ENCODE measurements at places on chromosomes 11 and 22.

GRCh38 chr22:30780026-30780425 is 85.4 kb downstream of the OSBP2 start:
- DNase-seq, result no peak

- no peak for DNase-seq
Measured at GRCh38 chr22:26482161-26482560, 1.4 kb downstream of the HPS4 start.

- DNase-seq, result peak; percentile 74
Measured at GRCh38 chr11:110148775-110149744, 55.9 kb downstream of the ZC3H12C start.

DNA sequence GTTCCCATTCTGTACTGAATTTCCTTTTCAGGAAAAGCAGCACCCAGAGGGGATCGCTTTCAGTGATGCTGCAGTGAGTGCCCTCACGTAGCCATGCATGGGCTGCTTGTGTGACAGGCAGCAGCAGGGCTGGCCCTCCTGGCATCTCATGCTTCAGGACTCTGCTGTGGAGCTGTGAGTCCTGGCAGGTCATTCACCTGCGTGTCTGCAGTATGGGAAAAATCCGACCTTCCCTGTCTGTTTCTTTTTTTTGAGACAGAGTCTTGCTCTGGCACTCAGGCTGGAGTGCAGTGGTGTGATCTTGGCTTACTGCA is 13.4 kb downstream of the GLB1L2 start:
- no peak for DNase-seq

GRCh38 chr22:42630211-42630610 is 10.2 kb downstream of the ATP5MGL start:
- no peak for DNase-seq

DNA sequence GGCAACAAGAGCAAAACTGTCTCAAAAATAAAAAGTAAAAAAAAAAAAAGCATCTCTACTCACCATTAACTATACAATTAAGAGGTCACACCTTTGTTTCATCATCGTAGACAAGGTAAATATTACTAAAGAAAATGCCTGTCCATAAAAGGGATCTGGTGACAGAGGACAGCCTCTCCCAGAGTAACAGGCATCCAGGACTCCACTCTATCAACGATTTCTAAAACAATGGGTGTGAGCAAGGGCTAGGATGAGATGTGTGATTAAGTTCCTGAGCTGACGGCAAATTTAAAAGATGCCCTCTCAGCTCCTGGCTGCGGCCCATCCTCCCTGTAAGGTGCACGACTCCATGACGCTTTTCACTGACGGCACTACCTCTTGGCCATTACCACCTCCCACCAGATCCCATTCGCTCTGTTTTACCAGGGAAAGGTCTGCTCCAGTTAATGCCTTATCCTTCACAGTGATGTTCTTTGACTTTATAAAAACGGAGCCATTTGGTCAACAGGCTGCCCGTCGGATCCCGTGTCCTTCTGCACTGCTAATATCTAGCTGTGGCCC is 2.3 kb upstream of the TMEM45B start:
- no peak for DNase-seq

DNA sequence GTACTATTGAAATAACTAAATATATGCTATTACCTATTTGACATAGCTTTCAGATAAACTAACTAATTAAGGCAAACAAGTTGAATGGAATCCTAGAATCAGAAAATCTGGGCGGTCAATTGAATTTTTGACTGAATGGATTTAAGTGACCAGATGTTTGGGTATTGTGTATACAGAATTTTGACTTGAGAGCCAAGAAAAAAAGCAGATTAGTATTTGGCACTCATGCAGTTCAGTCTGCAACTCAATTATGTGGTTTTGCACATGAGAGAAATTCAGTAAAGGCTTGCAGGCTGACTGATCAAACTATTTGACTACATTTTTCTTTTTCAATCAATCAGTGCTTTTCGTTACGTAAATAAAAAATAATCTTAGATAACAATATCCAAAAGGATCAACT is 254.8 kb downstream of the GUCY1A2 start:
- DNase-seq, result no peak

- DNase-seq, result no peak
Measured at GRCh38 chr11:3007404-3008010, 15.4 kb upstream of the NAP1L4 start.

GRCh38 chr11:78672850-78673620 is 98.4 kb upstream of the NARS2 start:
- DNase-seq, result no peak

DNA sequence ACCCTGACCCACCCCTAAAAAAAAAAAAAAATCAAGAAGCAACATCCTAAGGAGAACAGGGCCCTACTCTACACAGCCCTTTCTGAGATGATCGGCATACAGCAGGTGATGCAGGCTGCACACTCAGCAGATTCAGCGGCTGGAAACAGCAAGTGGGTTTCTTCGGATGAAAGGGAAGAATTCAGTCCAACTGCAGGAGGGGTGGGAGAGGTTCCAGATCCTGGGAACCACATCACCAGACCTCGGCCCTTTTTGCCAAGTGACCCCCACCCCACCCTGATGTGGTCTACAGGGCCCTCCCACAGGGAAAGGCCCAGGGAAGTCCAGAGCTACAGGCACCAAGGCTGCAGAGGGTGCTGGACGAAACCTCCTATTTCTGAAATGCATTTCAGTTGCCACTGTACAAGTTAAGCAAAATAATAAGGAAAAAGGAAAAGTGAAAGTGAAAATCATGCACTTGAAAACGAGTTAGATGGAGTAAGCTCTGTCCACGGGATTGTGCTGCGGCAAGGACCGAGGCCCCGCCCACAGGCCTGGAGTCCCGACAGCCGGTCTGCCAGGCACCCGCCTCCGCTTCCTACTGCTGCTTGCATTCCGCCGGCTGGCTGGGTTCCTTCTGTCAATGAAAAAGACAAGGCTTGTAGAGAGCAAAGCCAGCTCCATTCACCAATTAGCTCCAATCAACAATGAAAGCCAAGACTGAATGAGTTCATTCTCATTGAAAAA is 16.0 kb upstream of the PHLDA2 start:
- peak; percentile 81 for DNase-seq

DNA sequence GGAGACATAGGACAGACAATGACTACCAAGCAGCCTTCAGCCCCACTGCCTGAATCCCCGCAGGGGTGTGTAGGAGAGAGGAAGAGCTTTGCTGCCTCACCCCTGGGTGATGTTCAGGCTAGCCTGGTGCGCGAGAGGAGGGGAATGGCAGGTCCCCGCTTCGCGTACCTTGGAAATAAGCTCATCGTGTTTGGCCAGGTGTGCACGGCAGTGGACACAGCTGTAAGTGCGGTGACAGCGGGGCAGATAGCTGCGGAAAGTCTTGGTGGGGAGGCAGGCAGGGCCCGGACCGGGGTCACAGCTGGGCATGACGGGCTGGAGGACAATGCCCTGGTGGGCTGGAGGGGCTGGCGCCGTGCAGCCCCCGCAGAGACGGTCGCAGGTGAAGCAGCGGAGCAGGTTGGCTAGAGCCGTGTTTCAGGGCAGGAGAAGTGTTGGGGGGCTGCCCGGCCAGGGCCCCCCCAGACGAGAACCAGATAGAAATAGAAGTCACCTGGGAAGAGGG is 2.9 kb downstream of the YPEL4 start:
- no peak for DNase-seq

DNA sequence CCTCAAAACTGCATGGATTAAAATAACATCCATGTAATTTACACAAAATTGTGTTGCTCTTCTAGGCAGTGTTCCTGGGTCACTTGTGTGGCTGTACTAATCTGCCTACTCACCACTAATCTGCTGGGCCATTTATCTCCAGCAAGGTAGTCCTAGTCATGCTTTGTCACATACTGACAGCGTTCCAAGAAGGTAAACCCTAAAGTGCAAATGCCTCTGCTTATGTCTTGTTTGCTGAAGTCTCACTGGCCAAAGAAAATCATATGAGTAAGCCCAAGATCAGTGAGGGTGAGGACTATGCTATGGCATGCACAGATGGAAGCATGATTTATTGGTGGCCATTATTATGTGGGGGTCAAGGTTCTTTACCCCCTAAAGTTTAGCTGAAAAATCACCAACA is 630.2 kb upstream of the LUZP2 start:
- peak; percentile 13 for DNase-seq

GRCh38 chr11:22869325-22869724 is 9.1 kb upstream of the CCDC179 start:
- no peak for DNase-seq

DNA sequence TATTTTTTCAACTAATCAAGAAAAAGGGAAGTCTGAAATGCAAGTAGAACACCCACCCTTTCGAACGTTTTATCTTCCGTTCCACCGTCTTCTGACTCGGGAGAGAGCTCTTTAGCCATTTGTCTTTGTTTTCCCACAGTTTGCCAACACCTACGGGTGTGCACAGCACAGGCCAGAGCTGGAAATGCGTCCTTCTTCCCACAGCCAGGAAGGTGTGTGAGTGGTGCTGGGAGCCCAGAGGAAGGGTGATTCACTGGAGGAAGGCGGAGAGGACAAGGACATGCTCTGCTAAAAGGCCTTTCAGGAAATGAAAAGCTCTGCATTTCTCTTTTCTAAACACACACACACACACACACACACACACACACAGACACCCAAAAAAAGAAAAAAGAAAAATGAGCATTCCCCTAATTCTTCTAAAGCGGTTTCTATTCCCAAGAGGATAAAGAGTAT is 18.5 kb downstream of the ENDOD1 start:
- peak; percentile 32 for DNase-seq

- no peak for DNase-seq
Measured at GRCh38 chr22:40529821-40530220, 106.7 kb downstream of the MRTFA start.

DNA sequence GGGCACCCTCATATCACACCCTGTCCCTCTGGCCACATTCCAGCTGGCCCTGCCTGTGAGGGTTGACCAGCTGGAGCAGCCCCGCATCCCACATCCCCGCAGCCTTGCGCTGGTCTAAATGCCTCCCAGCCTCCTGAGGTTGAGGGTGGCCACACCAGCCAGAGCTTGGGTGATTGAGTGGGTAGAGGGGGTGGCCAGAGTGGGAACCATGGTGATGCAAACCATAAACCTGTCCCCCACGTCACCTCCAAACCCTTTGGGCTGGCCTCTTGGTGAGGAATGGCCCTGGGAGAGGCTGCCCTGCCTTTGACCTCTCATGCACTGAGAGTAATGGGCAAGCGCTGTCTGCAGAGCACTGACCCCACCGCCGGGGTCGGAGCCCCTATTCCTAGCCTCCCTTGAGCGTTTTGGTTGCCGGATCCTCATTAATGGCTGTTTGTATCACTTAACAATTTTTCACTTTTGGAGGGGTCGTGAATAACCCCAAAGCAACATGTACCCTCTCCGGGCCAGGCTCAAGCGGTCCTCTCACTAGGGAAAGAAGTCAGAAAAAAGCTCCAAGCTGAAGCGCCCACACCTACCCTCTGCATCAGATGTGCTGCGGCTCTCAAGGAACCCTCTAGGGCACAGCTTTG is 16.0 kb upstream of the KCNQ1OT1 start:
- no peak for DNase-seq

DNA sequence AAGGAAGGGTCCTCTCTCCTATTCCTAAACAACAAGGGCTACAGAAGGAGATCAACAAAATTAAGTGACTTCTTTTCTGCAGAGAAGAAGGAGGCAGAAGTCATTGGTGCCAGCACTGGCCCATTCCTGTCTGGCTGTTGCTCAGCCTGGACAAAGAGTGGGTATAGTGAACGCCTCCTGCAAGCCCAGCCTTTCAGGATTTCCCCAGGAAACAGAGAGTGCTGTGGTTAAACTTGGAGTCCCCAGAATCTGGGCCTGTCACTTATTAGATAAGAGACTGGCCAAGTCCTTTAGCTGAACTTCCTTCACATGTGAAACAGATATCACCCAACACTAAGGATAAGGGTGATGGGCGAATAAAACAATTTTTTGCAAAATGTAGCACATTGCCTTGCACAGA is 10.9 kb downstream of the TST start:
- DNase-seq, result no peak

- peak; percentile 39 for DNase-seq
Measured at GRCh38 chr11:60857378-60858232, 1.9 kb upstream of the PTGDR2 start.

DNA sequence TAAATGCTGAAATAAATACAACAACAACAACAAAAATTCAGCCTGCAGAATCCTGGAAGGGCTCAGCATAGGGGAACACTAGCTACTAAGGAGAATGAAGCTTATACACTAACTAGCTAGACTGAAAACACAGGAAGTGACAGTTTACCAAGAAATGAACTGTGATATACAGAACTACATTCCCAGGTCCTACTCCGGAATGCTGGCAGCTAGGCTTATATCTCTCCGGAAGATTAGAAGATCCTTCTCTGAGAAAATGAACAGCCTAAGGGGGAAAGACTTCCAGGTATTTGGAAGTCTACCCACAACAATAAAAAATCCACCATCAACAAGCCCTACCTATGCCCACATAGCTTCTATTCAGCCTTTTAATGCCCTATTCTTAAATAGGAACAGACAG is 31.0 kb downstream of the CCDC34 start:
- peak; percentile 68 for DNase-seq

DNA sequence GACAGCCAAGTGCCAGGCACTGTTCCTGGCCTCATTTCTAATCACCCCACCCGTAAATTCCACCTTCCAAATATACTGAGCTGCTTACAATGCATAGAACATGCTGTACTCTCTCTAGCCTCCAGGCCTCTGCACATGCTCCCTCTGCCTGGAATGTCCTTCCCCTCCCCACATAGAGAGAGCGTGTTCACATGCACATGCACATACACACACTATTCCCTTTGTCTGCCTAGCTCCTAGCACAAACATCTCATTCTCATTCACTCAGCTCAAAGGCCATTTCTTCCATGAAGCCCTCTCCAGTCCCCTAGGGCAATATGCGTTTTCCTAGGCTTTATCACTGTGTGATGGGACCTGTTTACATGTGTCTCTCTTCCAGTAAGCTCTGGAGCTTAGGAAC is 144.6 kb downstream of the WT1 start:
- DNase-seq, result no peak
